ENCODE measurements at places on chromosomes 16 and 17. TPM values are rescaled to one million over a fixed set of nuclear protein-coding genes. Genes with fewer than 3 reads are reported as not detected.

The NPB gene
- polyA plus RNA-seq = 2.6 TPM

The GNAO1 gene
- polyA plus RNA-seq = 181 TPM

The ZNF287 gene
- 2.4 TPM for polyA plus RNA-seq

The TBC1D3G gene
- polyA plus RNA-seq = not detected

The NOXO1 gene
- 4.6 TPM for polyA plus RNA-seq

The TMEM235 gene
- polyA plus RNA-seq = 9.8 TPM

All from brain (organoid and tissue), 16 donors.